Kasumi-1 (cell line): ENCODE measurements at places on chromosomes 16 and 17.

DNA sequence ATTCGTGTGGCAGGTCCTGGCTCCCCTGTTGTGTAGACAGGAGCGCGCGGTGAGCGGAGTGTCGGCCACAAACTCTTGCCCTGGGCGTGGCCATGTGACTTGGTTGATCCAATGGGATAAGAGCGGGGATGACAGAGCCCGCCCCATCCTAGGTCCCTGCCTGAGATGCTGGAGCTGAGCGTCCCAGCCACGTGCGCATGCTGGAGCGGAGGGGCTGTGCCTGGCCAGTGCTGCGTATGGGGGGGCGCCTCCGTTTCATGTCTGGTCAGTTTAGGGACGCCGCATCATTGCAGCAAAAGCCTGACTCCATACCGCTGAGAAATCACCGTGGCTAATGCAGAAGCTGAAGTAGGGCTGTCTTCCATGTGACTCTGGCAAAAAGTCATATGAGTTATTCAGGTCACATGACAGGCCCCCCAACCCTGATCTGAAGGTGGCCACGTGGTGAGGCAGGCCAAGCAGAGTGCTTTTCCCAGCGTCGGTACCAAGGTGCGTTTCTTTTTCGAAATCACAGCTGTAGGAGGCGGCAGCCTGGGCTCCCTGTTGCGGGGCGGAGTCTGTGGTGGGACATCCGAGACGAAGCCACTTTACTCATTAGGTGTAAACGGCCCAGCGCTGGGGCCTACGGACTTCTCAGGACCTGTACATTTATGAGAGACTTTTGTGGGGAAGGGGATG lies 22.5 kb downstream of the HSBP1 start:
- no peak for DNase-seq

DNA sequence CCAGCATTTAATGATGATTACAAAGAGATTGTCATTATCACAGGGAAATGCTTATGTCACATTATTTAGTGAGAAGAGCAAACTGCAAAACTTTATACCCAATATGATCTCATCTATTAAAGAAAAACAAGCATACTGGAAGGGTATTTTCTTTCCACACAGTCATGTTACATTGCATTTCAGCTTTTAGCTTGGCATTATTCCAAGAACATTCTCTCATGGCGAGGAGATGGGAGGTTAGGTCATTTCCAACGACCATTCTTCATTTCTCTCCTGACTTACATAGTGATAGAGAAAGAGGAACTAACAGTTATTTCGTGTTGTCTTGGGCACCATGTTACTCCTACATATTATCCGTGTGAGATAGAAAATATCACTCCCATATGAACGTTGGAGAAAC lies 309.4 kb upstream of the XYLT1 start:
- no peak for DNase-seq

DNA sequence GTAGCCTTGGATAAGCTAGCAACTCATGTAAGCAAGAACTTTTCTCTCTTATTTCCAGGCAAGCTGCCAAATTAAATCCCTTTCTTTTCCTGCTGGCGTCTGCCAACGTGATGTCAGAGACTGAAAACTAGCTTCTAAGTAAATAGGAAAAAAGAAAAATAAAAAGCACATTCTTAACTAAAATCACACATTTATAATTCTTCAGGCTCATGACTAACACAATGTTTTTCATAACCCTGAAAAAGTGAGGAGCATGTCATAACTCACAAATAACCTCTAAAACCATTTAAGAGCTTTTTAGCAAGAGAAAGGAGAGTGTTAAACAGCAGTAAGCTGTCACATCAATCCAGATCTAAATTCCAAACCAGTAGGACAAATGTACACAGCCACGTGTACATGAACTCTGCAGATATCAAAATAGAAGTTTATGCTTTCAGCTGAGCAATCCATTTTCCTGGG lies 110.0 kb downstream of the N4BP1 start:
- no peak for DNase-seq

- peak; percentile 91 for DNase-seq
Measured at GRCh38 chr17:37373530-37374159, 2.1 kb upstream of the C17orf78 start.
